ENCODE measurements at places on chromosomes 4 and X.
A peak's percentile ranks its signal among the peaks of the same experiment; 100 is the strongest.

DNA sequence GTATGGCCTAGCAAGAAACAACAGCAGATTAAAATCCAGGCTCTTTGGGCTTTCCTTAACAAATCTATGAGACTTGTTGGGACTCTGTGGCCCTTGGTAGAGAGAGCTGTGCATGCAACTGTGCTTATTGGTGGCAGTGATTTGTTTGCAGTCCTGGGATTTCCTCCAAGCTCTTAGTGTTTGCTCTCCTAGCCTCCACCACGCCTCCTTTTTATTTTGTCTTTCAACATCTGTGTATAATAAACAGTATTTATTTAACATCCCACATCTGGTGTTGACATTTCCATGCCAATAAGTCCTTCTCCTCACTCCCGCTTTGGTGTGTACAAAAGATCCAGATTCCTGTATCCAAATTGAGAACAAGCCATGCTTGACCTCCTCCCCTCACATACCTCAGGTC is 3.1 kb downstream of the TNMD start:
- DNase-seq, result no peak

GRCh38 chrX:150849486-150849885 is 49.0 kb downstream of the CD99L2 start:
- no peak for DNase-seq

- no peak for DNase-seq
These were observed 12.2 kb downstream of the RNF150 start for GRCh38 chr4:141121101-141121500.

DNA sequence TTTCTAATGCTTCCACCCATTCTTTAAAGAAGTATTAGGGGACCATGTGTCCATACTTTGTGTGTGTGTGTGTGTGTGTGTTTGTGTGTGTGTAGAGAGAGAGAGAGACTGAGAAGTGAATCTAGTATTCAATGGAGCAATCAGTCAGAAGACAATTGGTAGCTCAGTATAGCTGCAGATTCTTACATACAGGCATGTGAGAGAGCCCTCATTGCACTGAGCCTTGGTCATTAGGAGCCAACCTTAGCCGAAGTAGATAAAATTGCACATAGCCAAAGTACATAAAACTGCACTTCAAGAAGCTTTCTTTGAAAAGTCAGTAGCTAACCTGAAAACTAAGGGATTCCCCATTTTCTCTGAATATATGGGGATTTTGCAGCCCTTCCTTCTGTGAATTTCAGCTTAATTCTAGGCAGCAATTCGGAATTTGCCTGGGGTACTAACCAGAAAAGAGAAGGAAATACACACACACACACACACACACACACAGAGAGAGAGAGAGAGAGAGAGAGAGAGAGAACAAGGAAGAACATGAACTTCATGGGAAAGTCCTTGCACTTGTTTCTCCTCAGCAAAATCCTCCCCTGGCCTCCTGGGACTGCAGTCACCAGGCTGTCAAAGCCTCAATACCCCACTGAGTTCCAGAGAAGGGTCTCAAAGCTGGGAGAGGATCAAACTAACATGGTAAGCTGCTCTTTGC is 1.7 kb upstream of the PRDM8 start:
- DNase-seq, result no peak

DNA sequence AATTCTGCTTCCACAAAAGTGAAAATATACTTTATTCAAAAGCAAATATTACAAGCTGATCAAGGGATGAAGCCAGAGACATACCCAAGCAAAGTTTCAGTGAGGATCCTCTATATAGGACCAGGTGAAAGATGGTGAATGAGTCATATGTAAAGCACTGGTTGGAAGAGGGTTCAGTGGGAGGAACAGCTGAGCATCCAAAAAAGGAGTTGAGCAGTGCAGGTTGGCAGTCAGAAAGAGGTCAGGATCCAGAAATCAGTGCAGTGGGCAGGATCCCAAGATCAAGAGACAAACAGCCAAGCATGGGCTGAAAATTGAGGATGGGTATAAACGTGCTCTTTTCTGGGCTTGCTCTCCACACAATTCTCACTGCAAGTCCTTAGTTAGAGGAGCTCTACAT is 30.3 kb downstream of the OTC start:
- no peak for DNase-seq

DNA sequence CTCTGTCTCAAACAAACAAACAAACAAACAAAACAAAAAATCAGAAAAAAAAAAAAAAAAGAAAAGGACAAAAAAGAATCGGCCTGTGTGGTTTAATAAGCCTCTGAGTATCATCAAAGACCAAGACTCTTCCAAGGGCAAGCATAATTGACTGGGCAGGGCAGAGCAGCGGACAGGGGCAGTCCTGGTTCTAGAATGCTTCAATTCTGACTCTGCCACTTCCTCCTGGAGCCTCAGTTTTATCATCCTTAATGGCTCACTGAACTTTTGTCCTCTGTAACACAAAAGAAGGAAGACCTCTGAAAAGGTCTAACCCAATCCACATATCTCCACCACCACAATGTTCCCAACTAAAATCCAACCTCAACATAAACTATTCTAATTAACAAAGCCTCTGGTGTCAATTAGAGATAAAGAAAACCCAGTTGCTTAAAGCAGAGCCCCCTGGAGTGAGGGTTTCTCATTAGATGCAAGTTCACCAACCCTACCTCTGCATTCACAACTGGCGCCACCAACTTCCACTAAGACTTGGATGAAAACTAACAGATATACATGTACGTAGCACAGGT is 51.7 kb downstream of the TBC1D9 start:
- DNase-seq, result no peak

- DNase-seq, result peak; percentile 49
These were observed 763 bp downstream of the GRSF1 start for GRCh38 chr4:70838666-70839588.

GRCh38 chrX:150032742-150033141 is 94.5 kb upstream of the EOLA2 start:
- peak; percentile 81 for DNase-seq

DNA sequence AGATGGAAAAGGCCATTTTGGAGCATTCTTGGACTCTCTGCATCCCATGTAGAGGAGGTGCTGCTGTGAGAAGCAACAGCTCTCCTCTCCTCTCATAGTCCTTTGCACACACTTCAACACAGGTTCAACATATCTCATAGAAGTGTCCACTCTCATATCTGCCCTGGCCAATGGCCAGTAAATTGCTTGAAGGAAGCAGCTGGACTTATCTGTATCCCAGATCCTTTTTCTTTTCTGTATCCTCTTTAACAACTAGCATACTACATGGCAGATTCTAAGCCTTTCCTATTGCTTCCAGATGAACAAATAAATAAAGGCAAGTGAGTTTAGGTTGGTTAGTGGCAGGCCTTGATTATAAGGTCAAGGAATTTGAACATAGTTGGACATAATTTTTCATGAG is 122.0 kb downstream of the HS6ST2 start:
- DNase-seq, result no peak
